ENCODE measurements at places on chromosomes 11 and 22.

DNA sequence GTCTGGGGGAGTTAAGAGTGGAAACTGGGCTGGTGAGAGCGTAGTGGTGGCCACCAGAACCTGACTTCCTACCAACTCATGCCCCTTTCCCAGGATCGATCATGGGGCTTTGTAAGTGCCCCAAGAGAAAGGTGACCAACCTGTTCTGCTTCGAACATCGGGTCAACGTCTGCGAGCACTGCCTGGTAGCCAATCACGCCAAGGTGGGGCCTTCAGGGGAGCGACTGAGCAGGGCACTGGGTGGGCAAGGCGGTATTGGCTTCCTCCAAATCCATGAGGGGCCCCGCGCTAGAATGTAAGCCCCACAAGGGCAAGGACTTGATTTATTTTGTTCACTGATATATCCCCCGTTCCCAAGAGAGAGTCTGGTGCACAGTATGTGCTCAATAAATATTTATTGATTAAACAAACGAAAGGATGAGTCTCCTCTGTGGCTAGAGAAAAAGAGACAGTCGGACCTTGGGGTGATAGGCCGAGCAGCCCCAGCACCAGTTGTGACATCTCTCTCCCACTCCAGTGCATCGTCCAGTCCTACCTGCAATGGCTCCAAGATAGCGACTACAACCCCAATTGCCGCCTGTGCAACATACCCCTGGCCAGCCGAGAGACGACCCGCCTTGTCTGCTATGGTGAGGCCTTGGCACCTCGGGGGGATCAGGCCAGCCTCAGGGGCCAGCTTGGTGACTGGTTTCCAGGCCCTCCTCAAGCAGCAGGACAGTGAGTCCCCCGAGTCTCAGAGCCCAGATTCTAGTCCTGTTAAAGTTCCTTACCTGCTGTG lies 765 bp downstream of the ZFPL1 start:
- DNase-seq: no peak

DNA sequence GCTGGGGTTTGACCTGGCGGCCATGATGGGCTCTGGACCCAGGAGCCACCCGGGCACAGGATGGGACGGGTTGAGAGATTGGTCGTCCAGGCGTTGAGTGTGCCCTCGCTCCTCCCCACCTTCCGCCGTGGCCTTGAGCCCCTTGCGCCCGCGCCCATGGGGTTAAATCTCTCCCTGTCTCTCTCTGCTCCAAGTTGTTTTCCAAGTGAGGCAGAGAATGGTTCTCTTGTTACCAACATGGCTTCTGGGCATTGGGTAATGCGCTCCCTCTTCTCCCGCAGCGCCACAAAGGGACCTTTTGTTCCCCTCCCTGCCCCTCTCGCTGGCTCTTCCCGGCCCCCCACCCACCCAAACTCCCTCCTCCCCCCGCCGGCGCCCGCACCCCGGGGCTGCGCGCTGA lies 18.8 kb upstream of the PICK1 start:
- no peak for DNase-seq

DNA sequence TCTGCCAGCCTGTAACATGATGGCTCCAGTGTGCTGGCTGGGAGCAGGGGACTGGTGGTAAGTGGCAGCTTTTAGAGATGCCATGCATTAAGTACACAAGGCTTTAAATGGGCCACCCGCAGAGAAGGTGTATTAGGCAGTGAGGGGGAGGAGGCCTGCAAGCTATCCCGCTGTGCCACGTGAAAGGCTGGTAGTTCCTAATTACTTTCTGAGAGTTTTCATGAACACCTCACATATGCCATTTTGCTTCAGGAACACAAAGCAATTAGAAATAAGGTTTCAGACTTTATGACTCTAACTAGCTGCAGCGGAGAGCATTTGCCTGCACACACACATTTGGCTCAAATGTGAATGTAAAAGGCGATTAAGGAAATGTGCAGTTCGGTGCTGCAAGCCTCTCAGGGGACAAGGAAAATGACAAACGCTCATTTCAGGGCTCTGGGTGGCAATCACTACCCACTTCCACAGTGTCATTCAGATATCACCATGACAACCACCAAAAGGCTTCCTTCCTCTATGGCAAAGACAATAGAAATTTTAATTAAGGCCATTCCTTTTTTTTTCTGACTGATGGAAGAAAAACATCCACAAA lies 116.6 kb downstream of the PLEKHA7 start:
- DNase-seq: no peak

- no peak for DNase-seq
Observed at GRCh38 chr11:112610996-112611750, 350.0 kb upstream of the NCAM1 start.

- no peak for DNase-seq
Observed at GRCh38 chr22:46464701-46465344, 72.6 kb downstream of the CELSR1 start.

DNA sequence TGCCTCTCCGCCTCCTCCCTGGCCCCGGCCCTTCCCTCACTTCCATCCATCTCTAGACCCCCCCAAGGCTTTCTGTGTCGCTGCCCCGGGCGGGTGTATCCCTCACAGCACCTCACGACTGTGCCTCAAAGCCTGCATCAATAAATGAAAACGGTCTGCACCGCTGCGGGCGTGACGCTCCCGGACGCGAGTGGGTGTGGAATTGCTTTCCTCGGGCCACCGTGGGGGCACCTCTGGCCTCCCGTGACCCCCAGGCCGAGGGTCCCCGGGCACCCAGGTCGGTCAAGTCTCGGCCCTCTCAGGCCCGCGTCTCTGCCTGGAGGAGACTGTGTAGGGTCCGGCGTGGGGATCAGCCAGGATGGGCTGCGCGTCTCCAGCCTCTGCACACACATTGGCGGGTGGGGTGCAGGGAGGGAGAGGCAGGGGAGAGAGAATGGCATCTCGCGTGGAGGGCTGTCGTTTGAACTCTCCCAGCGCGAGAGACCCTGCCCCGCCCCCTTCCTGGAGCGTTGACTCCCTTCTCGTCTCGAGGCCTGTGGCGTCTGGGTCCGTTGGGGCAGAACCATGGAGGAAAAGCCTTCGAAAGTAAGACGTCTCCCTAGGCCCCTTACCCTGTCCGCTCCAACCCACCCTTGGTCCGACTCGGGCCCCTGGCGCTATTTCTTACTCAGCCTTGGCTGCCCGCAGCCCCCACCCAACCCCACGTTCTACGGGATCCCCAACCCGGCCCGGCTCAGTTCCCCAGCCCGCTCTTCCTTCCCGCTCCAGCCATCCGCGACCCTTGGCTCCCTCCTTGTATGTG lies at the start of gene CATSPERZ:
TSS of gene CATSPERZ (plus strand) at position 512 of the 802 bp plus-strand sequence. CDS start at position 565, 53 bp downstream.
- no peak for DNase-seq

- no peak for DNase-seq
Observed at GRCh38 chr11:69483691-69484426, 2.4 kb downstream of the LINC01488 start.

- no peak for DNase-seq
Observed at GRCh38 chr22:24359452-24360120, 67.8 kb upstream of the ADORA2A start.

DNA sequence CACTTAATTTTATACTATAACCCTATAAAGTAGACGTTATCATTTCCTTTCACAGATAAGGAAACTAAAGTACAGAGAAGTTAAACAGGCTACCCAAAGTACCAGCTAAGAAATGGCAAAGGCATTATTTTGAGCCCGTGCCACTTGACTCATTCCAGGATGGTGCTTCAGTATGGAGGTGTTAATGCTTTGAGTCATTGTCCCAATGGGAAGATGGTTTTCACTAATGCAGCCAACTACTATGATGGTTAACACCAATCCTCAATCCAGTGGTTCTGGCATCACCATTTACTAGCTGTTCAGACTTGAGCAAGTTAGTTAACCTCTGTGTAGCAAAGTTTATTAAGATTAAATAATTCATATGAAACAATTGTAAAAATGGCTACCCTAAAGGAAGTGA lies 123.1 kb upstream of the SLC5A12 start:
- no peak for DNase-seq

DNA sequence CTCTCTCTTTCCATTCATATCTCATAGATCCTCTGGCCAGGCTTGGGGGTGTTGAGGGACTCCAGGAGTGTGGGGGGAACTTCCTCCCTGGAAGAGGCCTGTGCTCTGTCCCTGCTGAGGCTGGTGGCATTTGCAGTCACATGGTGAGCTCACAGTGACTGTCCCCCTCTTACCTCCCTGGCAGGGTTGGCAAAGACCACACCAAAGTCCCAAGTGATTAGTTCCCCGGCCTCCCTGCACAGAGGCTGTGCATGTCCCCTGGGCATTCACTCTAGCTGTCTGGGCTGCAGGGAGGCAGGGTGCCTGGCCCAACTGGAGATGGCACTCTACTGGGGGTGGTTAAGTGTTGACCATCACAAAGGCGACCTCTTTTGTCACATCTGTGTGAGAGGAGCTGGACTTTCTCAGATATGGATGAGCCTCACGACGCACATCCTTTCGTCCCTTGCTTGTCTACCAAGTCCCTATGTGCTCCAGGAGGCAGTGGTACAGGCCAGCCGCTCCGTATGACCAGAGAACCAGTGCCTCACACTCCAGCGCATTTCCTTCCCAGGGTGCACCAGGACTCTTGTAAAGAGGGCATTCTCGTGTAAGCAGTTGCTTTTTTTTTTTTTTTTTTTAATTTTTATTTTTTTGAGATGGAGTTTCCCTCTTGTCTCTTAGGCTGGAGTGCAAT lies 8.8 kb downstream of the TANGO2 start:
- DNase-seq: no peak

DNA sequence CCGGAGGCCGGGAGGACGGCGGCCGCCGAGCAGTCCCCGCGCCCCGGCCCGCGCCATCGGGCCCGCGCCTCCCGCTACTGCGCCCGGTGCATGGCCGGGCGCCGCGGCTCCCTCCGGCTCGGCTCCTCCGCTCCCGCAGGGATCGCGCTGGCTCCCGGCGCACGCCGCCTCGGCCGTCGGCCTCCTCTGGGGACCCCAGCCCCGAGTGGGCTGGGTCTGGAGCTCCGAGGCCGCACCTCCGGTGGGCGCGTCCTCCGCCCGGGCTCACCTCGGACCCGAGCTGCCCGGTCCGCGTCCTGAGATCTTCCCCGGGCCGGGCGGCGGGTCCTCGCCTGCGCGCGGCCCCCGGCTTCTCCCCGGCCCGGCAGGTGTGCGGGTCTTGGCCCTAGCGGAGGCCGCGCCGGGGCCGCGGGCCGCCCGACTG lies 251 bp downstream of the SHISA8 start:
- DNase-seq: no peak

DNA sequence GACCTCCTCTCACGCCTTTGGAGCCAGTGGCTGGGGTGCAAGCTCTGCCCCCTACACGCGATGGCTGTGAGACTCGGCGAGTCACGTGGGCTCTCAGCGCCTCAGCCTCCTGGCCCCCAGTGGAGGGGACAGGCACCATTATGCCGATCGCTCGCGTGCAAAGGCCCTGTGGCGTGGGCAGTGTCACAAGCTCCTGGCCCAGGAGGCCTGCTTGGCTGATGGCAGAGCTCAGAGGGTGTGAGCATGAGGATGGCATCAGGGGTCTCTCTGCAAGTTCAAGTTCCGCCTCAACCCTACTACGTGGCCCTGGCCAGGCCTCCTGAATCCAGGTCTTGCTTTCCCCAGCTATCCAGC lies 90.8 kb upstream of the KCNQ1OT1 start:
- DNase-seq: no peak

GRCh38 chr22:46586531-46587011 lies 33.6 kb upstream of the GRAMD4 start:
- no peak for DNase-seq

- DNase-seq: no peak
Observed at GRCh38 chr11:33635161-33635560, 65.5 kb downstream of the C11orf91 start.

DNA sequence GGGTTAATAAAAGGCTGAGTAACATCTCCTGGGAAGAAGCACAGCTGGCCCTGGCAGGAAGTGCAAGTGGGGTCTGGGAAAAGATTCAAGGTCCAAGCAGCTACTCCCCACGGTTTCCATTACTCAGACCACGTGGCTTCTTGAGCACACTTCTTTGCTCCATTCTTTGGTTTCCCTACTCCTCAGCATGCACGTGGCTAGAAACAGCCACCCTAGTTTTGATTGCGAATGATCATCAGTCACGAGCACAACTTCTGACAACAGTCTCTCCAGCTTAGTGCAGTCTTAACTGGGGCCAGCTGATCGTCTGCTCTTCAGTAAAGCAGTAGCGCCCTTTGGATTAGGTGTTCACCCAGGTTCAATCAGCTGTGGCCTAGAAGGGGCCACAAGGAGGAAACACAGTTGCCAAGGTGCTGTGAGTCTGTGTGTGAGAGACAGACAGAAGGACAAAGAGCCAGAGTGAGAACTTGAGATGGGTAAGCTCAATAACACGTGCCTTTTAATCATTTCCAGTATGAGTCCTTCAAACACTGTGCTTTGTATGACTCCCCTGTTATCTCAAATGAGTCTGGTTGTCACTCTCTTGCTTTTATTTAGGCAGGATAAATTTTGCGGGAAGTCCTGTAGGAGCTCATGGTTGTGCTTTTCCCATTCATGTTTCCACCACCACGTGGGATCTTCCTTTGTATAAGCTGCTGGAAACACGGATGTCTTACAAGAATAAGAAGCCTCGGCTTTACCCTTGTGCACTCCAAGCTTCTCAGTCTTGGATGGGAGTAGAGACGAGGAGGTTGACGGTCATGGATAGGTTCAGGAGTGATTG lies 901 bp upstream of the PARVA start:
- no peak for DNase-seq

GRCh38 chr11:81707881-81708280 lies 1025.8 kb downstream of the FAM181B start:
- DNase-seq: no peak

- DNase-seq: no peak
Observed at GRCh38 chr11:45159781-45160365, 13.4 kb downstream of the PRDM11 start.

GRCh38 chr22:49188091-49188490 lies 639.6 kb downstream of the BRD1 start:
- DNase-seq: no peak

DNA sequence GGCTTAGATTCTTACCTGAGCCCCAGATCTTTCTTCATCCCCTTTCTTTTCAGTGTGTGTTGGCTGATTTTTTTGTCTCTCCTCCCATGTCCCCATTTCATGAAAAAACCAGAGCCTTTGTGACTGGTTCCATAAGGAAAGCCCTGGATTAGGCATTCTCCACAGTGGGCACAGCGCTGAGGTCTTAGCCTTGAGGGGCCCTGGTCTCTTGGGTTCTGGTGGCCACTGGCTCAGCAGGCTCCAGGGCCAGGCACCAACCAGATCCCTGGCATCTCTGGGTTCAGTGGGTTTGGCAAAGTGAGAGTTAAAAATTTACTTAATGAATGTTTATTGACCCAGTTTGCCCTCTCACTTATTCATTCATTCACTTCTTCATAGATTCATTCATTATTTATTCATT lies 49.5 kb upstream of the ACCSL start:
- no peak for DNase-seq

- no peak for DNase-seq
Observed at GRCh38 chr11:27303903-27304302, 59.1 kb downstream of the CCDC34 start.

GRCh38 chr22:36171941-36172340 lies 11.4 kb upstream of the APOL3 start:
- DNase-seq: no peak

GRCh38 chr11:46559815-46560214 lies 34.0 kb downstream of the AMBRA1 start:
- no peak for DNase-seq

GRCh38 chr11:101717619-101718018 lies 133.8 kb upstream of the TRPC6 start:
- no peak for DNase-seq
